ENCODE measurements at places on chromosomes 4 and X.
A peak's percentile ranks its signal among the peaks of the same experiment; 100 is the strongest.

DNA sequence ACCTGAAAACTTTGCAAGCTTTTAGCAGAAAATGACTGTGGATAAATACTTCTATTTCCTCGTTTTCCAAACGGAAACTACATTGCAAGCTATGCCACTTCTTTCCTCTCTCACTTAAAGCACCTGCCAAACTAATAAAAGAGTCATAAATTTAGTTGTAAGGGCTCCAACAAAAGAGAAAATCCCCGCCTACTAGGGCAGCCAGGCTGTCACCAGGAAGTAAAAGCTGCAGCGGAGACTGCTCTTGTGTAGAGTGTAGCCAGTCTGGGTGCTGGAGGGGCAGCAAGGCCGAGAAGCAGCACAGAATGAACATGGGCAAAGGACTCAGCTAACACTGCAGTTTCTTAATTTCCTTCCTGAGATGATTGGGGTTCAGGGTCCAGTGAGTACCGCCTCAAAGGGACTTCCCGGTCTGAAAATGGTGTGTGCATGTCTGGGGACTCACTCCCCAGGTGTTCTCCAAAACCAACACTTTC, 89.3 kb upstream of the MAML3 start:
- peak; percentile 33 for DNase-seq

DNA sequence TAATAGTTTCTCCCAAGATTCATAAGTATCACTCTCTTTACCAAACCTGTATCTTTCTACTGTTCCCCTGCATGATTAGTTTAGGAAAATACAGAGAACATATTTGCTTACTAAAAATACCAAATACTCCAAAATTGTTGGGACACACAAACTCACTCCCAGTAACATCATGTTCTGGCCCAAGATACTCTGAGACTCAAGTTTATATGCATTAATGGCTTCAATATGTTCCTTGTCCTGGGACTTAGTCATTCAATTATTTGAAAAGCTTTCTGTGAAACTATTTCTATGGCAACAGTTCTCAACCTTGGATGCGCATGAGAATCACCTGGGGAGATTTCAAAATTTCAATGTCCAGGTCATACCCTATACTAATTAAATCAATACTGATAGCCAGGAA, 138.9 kb upstream of the PTCHD1 start:
- DNase-seq: no peak

GRCh38 chrX:46575991-46576392, 2.4 kb downstream of the CHST7 start:
- no peak for DNase-seq

- peak; percentile 45 for DNase-seq
Observed at GRCh38 chr4:109803924-109804571, 2.2 kb upstream of the CFI start.

DNA sequence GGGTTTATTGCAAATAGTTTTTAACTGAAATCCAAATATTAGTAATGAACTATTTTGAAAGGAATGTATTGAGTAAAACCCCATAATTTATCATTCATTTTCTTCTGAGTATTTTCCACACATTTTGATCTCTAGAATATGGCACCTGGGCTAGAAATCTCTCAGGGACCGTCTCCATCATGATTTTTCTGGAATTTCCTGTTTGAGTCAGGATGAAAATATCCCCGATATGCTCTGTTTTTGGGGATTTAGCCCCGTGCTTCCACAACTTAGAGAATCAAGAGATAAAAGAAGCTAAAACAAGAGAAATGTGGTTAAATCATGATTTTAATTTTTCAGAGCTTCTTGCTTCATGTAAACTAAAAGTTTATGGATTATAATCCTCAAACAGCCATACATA, 114.2 kb downstream of the SPCS3 start:
- DNase-seq: no peak

DNA sequence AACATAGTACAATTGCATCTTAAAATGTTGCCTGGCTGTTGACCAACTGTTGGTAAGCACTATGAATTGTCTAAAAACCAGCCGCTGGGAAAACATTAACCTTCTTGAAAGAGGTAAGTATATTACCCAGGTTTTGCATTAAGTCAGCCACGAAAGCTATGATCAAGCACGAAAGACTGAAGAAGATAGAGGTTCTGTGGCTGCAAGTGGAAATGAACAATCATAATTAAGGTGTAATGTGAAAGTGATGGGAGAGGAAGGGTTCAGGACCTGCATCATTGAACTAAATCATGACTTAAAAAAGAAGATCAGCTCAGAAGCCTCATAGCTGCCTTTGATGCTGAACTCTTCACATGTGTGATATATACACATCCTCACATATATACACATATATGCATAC, 341.0 kb downstream of the NR3C2 start:
- no peak for DNase-seq

DNA sequence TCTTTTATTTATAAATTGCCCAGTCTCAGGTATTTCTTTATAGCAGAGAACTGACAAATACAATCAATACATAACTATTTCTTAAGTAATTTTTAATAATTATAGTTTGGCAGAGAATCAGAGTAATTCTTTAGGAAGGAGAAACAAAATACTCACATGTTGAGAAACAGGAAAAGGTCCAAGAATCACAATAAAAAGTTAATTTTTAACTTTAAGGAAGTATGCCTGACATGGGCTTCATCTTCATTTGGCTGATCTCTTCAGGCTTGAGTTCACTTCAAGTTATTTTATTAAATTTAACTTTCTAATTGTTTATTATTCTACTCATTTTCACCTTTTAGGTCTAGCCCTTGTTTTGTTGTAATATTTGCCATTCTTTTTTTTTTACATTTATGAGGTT, 36.1 kb upstream of the RNF150 start:
- no peak for DNase-seq

GRCh38 chr4:110787109-110787508, 164.2 kb upstream of the PITX2 start:
- no peak for DNase-seq

DNA sequence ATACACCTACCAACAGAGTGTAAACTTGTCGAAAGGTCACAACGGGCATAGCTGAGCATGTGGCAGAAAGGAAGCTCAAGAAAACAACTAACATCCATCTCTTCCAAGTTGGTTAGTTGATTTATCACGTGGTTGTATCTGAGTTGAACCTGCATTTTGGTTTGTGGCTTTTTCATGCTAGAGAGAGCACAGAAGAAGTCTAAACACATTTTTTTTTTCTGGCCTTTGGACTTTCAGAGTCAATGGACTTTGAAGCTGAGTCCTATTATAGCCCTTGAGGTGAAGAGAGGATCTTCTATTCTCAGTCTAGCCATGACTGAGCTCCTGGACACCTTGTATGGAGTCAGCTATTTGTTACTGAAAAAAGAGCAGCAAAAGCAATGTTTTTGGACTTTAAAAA, 150.6 kb upstream of the TRPC5 start:
- no peak for DNase-seq

DNA sequence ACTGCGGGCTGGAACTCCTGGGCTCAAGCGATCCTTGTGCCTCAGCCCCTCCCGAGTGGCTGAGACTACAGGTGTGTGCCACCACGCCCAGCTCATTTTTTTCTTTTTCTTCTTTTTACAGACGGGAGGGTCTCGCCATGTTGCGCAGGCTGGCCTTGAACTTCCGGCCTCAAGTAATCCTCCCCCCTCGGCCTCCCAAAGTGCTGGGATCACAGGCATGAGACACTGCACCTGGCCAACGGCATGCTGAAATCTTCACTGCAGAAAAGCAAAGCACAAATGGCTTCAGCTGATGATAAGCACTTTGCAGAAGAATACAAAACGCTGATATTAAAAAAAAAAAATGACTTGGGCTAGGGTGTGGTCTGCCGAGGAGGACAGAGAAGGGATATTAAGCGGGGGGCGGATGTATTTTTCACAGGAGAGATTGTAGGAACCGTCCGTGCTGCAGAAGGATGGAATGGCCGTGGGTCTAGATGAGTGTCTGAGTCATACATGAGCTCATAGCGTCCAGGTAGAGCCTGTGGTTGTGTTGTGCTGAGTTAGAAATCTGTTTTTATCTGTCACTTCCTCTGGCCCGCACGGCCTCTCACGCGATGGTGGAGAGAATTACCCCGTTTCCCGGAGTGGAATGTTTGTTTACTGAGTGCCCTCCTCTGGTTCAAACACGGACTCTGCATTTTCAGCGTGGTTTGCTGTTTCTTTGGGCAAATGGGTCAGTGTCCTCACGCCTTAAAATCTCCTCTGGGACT, 8.5 kb upstream of the AKAP17A start:
- DNase-seq: peak; percentile 75

DNA sequence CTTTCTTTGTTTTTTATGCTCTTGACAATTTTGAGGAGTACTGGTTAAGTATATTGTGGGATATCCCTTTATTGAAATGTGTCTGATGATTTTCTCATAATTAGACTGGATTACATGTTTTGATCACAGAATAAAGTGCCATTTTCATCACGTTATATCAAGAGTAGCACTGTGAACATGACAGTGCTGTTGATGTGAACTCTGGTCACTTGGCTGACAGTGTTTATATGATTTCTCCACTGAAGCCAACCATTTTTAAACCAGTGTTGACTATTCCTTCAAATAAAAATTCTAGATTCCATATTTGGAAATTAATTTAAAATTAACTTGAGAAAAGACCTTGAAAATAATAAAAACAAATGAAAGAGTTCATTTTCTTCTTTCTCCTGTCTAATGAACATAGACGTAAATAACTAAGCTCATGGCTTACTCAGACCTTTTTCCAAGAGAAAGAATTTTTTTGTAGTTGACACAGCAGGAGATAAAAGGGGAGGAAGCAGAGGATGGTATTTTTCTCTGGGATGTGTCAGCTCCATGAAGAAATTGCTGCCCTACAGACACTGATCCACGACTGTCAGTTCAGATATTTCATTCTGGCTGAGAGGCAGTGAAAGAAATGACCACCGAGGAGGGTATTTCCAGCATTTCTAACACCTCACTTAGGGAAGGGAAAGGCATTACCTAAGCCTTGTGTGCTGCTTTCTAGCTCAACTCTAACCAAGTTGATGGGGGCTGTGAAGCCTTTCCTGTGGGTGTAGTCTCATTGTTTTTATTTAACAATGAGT, 150.9 kb upstream of the ANK2 start:
- no peak for DNase-seq

DNA sequence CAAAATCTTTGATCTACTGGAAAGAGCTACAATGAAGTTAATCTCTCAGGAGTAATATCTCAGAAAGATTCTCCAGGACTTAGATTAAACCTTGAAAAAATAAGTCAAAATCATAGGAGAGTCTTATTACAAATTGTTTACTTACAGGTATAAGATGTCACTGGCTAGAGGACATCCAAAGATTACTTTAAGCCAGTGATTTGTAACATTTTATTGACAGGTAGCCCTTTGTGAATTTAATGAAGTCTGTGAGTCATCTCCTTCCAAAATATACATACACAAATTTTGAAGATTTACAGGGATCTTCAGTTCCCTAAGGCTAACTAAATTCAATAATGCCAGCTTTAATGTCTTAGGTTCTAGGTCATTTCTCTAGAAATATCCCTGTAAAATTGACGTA, 359.7 kb downstream of the EPHA5 start:
- no peak for DNase-seq

GRCh38 chr4:108560616-108561015, 59.8 kb upstream of the RPL34 start:
- DNase-seq: no peak

GRCh38 chr4:6197433-6198174, 2.7 kb downstream of the JAKMIP1 start:
- DNase-seq: no peak

GRCh38 chr4:60522265-60522664, 677.9 kb upstream of the ADGRL3 start:
- no peak for DNase-seq

DNA sequence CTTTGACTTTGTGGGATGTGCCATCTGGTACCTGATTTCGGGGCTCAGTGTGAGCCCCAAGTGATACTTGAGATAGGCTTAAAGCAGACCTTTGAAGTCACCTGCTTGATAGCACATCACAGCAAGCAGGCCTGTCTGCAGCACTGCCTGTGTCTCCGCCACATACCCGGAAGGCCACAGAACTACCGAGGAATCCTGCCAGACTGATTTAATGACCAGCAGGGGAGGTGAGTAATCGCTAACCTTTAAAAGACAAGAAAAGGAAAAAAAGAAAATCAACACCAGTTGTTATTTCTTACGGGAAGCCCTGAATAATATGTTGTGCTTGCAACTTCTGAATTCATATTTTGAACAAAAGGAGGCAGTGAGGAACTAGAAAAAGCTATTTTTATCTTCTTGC, 6.8 kb downstream of the PTCHD1 start:
- DNase-seq: no peak

DNA sequence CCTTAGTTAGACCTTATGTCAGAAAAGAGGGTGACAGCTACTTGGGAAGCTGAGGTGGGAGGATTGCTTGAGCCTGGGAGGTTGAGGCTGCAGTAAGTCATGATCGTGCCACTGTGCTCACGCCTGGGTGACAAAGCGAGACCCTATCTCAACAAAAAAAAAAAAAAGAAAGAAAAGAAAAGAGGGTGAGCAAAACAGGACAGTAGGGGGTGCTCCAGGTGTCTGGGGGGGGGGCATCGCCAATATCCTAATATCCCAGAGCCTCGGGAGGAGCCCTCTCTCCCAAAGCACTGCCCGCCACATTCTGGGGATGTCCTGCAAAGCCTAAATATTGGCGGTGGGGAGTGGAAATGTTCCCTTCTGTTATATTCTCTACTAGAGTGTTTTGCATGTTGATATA, 120.9 kb upstream of the TBL1X start:
- DNase-seq: no peak

DNA sequence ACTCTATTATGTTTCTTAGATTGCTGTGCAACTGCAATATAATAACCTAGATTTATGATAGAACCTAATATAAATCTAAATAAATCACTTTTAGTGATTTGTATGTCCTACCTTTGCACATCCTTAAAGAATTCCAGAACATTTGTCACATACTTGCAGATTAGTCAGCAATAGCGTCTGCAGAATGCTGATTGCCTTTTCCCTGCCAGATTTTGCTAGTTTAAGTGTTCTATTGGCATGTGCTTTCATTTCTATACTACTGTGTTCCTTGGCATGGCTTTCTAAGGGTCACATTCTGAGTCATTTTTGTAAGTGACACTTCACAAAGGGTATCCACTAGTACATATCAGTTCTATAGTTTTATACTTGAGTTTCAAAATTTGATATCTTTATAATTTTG, 303.1 kb upstream of the GIMD1 start:
- DNase-seq: no peak

DNA sequence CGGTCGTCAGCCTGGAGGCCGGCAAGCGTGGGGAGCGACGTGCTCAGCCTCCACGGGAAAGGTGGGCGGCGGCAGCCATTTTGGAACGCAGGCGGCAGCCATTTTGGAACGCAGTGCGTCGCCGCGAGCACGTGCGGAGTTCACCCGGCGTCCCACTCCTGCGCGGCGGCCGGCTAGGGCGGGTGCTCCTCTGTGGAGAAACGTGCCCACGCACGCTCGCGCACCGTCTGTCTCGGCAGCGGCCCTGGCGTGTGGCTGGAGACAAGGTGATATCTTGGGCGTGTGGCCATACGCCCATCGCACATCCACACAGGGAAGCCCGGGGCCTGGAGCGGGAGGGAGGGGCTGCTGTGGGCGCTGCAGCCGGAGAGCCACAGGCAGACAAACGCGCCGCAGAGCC, 21.1 kb downstream of the CPLX1 start:
- no peak for DNase-seq

DNA sequence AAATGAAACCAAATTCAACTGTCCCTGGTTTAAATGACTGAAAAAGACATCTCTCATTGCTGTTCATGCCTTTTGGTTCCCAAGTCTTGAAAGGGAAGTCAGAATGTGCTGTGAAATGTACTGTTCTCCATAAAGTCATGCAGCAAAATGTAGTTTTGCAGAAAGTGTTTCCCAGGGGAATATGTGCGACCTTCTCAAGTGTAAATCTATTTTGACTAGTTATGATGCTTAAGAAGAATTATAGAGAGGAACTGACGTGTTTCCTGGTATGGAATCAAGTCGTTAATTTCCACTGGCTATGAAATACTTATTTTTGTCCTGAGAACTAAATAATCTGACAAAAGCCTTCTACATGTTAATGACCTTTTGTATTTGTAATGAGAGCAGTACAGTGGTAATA, 223.1 kb downstream of the CLCN4 start:
- no peak for DNase-seq

Data from activated naive CD4-positive, alpha-beta T cell treated with anti-CD3 and anti-CD28 coated beads for 36 hours (primary cell).